Progenitor cell of endocrine pancreas (in vitro differentiated cells): ENCODE measurements at places on chromosomes 3 and 15. TPM values are rescaled to one million over a fixed set of nuclear protein-coding genes. Genes with fewer than 3 reads are reported as not detected.

- no peaks in the 10 kb centered on the region for H3K4me1 ChIP-seq
- no peak overlapping the region for H3K27ac ChIP-seq
- no peak overlapping the region for H3K4me3 ChIP-seq
Measured at GRCh38 chr3:39707314-39707909, 102.0 kb upstream of the MYRIP start.

The TIMP4 gene
- total RNA-seq = not detected in 2 replicates

The SLC6A11 gene
- total RNA-seq = 0.19 and 0.22 TPM in 2 replicates

- H3K27ac ChIP-seq = no peak overlapping the region
- no peak overlapping the region for H3K4me3 ChIP-seq
- H3K36me3 ChIP-seq = no peaks in the 10 kb centered on the region
- peaks cover 9% of the 10 kb centered on the region for H3K4me1 ChIP-seq
- DNase-seq = no peak
Measured at GRCh38 chr15:99452728-99453636, 112.8 kb upstream of the MEF2A start.

DNA sequence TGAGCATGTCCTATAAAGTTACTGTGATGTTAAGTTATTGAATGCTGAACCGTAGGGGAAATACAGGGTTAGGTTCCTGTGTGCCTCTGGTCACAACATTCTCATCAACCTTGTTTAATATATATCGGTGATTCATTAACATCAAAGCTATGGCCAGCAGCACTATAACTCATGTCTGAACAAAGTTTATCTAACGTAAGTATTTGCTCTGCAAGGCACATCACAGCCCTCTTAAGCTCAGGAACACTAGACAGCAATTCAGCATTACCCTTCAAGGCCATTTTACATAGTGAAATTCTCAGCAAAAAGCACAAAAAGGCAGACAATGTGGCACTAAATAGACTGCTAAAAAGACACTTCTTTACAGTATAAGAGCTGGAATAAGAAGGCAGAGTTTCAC lies 48.2 kb upstream of the FNDC3B start:
- no peak for DNase-seq
- peaks cover 1% of the 10 kb centered on the region for H3K36me3 ChIP-seq
- H3K4me3 ChIP-seq = no peak overlapping the region
- no peaks in the 10 kb centered on the region for H3K27me3 ChIP-seq
- H3K27ac ChIP-seq = no peak overlapping the region
- H3K4me1 ChIP-seq = peaks cover 13% of the 10 kb centered on the region

The CEP97 gene
- total RNA-seq = 21.9 and 24.5 TPM in 2 replicates

The RAB11A gene
- total RNA-seq = 220 and 234 TPM in 2 replicates

The DZIP1L gene
- total RNA-seq = 81.9 and 85.7 TPM in 2 replicates

The IL5RA gene
- total RNA-seq = 0.11 TPM in 1 of 2 replicates, not detected in the other
